ENCODE measurements at places on chromosomes 3 and 15.

- DNase-seq, result no peak
These were observed 8.5 kb downstream of the POC1A start for GRCh38 chr3:52145736-52146110.

DNA sequence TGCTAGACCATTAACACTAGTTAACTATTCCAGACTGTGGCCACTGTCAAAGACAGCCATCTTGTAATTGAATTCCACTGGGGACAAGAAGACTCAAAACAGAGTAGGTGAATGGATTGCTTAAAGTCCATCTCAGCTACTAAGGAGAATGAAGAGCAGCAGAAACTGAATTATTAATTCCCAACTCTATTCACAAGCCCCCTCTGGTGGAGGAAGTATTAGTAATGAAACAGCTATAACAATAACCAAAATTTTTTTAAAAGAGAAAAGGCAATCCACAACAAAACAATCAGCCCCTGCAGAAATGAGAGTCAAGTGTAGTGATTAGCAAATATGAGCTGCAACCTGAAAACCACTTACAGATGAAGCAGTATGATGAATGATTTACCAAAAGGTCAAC, 302.8 kb downstream of the FHIT start:
- DNase-seq, result peak; percentile 26

DNA sequence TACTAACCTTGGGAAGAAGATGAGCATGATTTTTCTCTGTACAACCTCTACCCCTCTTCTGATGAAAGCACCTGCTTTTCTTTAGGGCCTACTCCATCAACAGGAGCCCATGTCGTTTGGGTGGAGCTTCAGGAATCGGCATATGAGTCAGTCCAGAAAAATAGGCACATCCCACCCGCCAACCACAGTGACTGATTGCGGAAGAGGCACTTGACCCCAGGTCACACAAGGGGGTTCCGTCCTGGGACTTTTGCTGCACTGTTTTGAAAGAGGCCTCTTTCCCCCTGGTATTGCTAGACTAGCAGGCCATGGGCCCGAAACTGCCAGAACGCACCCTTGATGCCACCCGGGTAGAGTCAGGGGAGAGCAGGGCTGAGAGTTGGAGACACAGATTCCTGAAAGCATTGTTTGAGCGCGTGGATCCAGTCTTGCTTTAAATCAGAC, 19.3 kb upstream of the NRROS start:
- DNase-seq, result no peak

DNA sequence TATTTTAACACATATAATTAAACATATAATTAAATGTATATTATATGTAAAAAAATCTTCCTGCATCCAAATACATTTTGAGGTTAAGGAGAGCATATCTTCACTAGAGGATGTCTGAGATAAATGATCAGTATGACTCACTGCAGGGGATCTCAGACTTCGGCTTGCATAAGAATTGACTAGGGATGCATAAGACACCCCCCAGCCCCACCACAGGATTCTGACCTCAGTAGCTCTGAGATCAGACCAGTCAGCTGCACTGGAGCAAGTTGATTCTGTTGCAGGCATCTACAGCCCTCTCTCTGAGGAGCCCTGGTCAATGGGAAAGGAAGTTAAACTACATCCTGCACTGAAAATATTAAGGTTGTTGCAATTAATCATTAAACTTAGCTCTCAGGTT, 29.0 kb upstream of the TBC1D21 start:
- peak; percentile 77 for DNase-seq

DNA sequence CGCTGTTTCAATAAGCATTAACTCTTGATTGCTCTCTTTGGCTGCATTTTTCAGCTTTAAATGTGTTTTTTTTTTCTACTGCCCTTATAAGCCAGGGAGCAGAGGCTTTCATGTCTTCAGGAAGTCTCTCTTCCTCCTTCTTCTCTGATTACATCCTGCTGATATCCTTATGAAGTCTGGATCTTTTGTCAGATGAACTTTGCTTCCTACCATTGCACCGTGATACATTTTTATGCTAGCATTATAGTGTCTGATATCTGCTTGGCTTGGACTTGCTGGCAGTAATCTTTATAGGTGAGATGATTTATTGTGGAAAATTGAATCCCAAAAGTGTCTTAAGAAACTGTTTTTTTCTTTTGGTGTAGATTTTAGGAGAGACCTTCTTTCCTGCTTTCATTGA, 160.4 kb upstream of the CFAP20DC start:
- DNase-seq, result no peak

DNA sequence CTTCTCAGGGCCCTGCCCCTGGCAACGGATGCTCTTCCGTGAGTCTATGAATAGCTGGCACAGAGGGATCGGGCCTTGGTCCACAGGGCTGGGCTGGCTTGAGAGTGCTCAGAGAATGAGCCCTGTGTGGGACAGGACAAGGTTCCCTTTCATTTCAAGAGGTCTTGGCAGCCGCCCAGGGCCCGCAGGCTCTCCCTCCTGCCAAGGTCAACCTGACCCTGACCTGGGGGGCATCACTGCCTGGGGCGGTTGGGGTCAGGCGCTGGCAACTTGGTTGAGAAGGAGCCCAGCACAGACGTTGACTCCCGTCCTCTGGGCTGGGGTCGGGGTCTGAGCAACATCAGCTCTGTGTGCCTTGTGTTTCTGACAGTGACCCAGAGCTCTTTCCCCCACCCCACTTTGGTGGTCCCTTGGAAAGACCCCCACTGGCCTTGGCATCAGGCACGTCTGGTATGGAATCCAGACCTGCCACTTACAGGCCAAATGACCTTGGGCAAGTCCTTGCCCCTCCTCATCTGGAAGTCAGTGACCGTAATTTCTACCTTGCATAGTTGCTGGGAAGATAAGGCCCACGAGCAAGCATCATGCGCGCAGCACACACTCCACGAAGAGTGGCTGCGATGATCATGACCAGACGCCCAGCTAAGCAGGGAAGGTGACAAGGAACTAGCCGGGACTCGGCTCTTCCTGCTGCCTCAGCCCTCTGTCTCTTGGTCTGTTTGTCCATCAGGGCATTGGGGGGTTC, 36.4 kb downstream of the EPHB3 start:
- DNase-seq, result no peak

DNA sequence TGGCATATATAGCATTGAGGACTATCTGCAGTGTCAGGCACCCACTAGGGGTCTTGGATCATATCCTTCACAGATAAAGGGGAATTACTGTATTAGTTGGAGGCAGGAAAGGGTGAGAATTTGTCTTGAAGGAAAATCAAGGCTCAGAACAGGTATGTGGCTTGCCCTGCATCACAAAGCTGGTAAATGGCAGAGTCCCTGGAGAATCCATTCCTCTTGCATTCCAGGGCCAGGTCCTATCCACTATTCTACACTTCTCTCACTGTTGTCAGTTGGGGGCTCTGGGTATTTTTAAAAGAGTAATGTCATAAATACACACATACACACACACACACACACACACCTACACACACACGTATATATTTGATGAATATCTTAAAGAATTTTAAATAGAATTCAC, 19.8 kb upstream of the FGF12 start:
- DNase-seq, result no peak

GRCh38 chr15:79169526-79170133, 79.0 kb upstream of the RASGRF1 start:
- no peak for DNase-seq

DNA sequence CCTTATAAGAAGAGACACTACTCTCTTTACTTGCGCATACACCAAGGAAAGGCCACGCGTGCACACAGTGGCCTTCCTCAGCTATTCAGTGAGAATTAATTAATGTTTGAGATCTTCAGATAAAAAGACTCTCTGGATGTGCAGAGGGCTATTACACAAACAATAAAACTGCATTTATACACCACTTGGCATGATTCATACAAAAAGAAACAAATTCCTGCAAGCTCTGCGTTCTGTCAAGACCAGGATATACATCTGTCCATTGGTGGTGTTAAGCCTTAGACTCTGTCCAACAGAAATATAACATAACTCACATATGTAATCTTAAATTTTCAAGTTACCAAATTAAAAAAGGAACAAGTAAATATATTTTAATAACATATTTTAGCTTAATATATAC, 55.2 kb upstream of the TSC22D2 start:
- no peak for DNase-seq

GRCh38 chr3:66565301-66565700, 64.5 kb upstream of the LRIG1 start:
- no peak for DNase-seq

GRCh38 chr3:177459401-177459800, 262.1 kb upstream of the TBL1XR1 start:
- DNase-seq, result peak; percentile 91

DNA sequence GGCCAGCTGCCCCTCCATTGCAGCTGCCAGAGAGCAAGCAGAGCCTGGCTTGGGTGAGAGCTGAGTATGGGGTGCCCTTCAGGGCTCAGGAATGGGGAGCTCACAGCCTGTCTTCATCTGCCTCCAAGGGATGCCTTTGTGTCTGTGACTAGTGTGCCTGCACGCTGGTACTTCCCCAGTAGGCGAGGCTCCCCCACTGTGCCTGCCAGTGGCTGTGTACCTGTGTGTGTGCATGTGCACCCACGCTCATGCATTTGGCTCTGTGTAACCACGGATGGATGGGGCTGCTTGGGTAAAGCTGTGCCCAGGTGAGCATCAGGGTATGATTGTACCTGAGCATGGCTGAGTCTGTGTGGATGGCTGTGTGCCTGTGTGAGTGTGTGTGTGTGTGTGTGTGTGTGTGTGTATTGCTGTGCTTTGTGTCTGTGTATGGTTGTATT, 2.3 kb upstream of the GRM2 start:
- DNase-seq, result no peak

GRCh38 chr15:73630921-73631362, 2.2 kb downstream of the NPTN start:
- DNase-seq, result no peak

GRCh38 chr3:176633511-176633910, 563.8 kb downstream of the TBL1XR1 start:
- no peak for DNase-seq

DNA sequence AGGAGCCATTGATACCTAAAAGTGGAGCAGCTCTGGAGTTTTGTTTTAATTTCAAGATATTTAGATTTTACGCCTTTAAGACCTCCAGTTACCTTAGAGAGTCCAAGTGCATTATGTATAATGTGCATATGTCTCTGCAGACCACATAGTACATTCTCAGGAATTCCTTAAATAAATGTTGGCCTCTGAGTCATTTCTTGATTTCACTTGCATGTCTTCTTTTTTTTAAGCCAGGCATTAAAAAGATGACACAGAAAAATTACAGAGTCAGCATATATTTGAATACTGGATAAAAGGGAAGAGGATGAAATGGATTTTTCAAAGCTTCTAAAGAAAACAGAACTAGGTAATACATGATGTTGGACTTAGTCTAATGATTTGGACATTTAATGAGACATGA, 125.2 kb downstream of the TMCO5A start:
- no peak for DNase-seq

DNA sequence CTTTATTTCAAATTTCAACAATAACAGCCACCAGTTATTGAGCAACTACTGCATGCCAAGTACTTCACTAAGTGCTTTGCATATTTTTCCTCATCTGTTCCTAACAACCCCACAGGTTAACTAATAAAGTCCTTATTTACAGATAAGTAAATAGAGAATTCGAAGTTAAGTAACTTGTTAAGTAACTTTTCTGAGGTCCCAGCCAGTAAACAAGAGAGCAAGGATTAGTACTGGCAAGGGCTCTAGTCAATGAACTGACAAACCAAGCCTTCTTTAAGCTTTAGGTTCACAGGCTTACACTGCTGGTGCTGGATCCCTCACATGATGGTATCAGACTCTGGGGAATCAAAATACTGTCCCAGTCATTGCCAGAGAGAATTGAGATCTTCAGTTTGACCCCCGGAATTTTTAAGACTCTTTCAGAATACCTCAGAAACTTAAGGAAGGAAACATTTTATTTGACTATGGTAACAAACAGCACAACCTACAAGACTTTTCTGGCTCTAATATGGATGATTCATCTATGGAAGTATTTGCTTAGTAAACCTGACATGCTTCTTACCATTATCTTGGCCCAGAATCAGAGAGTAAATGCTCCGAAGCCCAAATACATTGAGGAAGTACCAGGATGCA, 16.5 kb downstream of the EMC3 start:
- DNase-seq, result peak; percentile 71
